ENCODE measurements at places on chromosomes 7 and 10.

GRCh38 chr7:36409180-36409579 lies 19.5 kb downstream of the ANLN start:
- no peak for DNase-seq

DNA sequence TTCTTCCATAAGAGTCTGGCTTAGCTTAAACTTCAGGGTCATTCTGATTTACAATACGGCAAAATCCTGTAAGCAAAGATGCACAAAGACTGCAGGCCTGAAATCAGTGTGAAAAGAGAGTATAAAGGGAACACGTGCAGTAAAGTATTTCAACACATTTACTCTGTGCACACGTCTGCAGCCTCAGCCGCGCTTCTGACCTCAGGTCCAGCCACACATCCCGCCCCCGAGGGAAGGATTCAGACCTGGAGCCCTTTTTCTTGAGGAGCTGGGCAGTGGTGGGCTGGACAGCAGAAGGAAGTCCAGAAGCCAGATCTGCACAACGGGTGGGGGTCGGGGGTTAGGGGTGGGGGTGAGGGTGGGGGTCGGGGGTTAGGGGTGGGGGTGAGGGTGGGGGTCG lies 58.9 kb upstream of the FAM20C start:
- DNase-seq: no peak

DNA sequence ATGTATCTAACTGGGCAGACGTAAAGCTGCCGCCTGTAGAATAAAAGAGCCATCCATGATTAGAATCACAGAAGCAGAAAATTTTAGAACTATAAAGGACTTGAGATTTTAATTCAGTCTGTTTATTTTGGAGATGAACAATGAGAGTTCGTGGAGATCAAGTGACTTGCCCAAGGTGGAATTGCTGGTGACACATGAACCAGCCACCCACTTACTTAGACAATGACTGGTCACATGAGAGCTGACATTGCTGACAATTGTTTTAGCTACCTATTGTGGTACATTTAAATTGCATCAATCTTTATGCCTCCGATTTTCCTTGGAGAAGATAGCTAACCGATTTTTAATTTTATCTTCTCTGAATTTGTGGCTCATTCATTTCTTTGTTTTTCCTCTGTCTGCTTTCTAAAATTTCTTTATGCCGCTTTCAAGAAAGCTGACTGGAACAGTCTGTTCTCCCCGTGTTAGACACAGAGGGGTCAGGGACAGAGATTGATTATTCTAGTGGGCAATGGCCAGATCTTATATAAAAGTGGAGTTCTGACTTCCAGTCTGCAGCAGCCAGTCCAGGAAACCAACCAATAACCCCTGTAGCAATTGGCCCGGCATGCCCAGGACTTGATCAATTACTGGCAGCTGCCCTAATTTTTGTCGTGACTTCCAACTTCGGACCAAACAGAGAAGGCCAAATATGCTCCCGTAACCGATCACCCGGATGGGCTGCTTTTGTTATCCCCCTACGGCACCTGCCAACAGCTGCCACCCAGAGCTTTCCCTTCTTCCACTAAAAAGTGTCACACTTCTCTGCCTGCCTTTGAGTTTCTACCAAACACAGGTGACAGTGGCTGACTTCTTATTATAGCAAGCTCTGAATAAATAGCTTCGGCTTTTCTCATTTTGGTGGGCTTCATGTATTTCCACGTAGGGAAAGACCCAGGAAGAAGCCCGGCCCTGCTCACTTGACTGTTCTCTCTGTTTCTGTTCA lies 241.6 kb downstream of the CAMK1D start:
- DNase-seq: no peak

GRCh38 chr7:19798986-19799385 lies 25.6 kb upstream of the TMEM196 start:
- DNase-seq: no peak

GRCh38 chr7:27994639-27995038 lies 186.0 kb downstream of the JAZF1 start:
- no peak for DNase-seq

DNA sequence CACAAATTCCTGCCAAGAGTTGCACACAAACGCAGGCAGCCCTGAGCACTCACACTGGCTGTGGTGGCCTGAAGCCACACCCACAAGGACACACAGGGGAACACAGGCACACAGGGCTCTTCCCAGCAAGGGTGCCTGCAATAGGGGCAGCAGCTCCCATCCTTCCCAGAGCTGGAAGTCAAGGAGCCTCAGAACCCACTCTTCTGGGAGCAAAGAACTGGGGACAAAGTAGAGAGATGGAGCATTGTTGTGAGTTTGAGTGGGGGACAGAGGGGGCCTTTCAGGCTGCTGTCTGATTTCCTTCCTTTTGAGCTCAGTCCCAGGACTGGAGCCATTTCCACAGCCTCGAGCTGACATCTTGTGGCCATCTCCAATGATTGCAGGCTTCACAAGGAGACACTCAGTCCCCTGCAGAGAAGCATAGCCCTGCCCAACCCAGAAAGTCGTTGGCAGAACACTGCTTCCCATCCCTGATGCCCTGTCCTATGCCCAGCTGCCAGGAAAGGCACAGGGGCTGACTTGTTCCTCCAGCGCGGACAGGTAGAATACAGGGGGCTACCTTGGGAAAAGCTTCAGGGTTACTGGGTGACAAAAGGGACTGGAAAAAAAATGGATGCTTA lies 34.4 kb upstream of the SLF2 start:
- DNase-seq: no peak

- no peak for DNase-seq
Observed at GRCh38 chr7:100969066-100969615, at the start of gene MUC12. TSS of gene MUC12 (plus strand) at chr7:100969565. CDS start at chr7:100969623, 58 bp downstream.

DNA sequence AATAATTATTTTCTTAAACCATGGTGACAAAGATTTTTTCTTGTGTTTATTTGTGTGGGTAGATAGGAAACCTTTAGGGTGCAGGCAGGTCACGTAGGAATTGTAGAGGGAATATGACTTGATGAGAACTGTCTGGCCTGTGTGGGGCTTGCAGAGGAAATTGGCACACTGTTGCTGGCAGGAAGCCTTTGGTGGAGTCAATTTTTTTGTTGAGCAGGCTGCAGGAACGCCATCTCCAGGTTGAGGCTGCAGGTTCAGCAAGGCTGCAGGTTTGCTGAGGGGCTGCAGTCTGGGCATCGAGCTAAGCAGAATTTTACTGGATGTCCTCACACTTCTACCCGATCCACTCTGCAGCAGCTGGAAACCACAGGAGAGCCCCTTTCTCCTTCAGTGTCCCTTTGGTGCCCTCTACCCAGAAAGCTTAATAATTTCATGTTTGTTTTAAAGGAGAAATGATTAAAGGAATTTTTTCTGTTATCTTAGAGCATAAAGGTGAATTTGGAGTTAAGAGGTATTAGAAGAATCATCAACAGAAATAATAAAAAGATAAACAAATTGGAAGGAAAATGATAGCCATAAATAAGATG lies 37.0 kb downstream of the TBC1D12 start:
- DNase-seq: no peak

DNA sequence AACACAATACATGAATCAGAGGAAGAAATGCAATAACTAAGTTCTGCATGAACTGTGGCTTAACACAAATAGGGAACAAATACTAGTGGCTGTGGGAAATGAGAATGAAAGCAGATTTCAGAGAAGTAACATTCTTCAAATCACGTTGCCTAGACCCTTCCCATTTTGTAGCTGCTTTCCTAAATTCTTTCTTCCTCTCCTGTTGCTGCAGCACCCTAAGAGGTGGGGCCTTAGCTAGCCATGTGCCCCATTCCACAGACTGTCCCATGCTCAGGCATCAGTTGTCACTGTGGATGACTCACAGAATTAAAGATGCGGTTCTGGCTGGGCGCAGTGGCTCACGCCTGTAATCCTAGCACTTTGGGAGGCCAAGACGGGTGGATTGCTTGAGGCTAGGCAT lies 704.7 kb upstream of the C7orf33 start:
- DNase-seq: no peak

DNA sequence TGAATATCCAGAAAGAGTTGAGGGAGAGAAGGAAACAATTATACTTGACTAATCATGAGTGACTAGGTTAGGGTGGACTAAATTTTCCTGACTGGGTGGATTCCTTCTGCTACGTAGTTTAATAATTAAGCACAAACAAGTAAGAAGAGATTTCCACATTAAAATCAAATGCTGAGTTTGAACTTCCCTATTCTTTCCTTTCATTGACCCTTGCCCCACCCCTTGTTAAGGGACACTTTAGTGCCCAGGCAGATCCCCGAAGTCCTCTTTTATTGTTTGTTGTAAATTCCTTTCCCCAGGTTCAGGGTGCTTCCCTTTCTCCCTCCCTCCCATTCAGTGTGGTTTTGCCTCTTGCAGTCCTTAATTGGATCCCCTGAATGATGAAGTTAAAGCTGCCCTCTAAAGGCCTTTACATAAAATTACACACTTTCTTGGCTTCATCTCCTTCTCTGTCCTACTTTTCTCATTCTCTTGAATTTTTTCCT lies 8.8 kb upstream of the SPAM1 start:
- no peak for DNase-seq

DNA sequence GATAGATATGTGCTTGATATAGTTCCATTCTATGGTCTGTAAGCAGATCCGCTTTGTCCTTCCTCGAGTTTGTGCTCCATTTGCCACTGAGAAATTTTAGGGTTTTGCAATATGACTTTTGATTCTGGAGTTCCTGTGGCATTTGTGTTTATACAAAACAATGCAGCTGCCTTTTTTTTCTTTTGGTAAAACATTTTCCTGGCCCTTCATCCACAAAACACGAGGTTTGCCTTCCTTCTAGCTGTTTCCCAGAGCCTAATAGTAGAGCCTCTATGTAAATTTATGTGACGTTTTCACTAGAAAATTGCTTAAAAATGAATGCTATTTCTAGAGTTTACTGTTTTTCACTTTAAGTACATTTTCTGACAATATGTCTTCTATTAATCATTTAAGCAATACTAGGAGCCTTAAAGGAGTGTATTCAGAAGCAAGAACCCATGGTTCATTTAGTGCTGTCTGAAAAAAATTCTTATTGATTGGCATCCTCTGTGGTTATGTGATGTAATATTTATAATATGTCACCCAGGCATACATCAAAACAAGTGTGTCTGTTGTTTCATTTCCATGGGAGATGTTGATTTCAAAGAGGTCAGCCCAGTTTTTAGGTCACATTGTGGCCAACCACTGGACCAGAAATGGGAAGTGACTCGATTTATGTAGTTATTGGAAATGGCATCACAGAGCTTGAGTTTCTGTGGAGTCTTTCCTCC lies 618.3 kb downstream of the LRMDA start:
- no peak for DNase-seq

GRCh38 chr7:47816647-47817046 lies 131.6 kb downstream of the PKD1L1 start:
- no peak for DNase-seq

- DNase-seq: no peak
Observed at GRCh38 chr7:75957021-75957736, 37.2 kb downstream of the TMEM120A start.

GRCh38 chr7:82017334-82017943 lies 247.6 kb upstream of the HGF start:
- no peak for DNase-seq

- DNase-seq: no peak
Observed at GRCh38 chr7:105794741-105795729, 81.4 kb downstream of the ATXN7L1 start.

- no peak for DNase-seq
Observed at GRCh38 chr7:109873296-109873695, 1217.6 kb upstream of the LRRN3 start.

- DNase-seq: no peak
Observed at GRCh38 chr10:97718178-97718577, 4.6 kb downstream of the MARVELD1 start.

- DNase-seq: no peak
Observed at GRCh38 chr7:11636274-11636673, 195.7 kb downstream of the THSD7A start.

- no peak for DNase-seq
Observed at GRCh38 chr7:22809902-22810642, 12.6 kb downstream of the TOMM7 start.

DNA sequence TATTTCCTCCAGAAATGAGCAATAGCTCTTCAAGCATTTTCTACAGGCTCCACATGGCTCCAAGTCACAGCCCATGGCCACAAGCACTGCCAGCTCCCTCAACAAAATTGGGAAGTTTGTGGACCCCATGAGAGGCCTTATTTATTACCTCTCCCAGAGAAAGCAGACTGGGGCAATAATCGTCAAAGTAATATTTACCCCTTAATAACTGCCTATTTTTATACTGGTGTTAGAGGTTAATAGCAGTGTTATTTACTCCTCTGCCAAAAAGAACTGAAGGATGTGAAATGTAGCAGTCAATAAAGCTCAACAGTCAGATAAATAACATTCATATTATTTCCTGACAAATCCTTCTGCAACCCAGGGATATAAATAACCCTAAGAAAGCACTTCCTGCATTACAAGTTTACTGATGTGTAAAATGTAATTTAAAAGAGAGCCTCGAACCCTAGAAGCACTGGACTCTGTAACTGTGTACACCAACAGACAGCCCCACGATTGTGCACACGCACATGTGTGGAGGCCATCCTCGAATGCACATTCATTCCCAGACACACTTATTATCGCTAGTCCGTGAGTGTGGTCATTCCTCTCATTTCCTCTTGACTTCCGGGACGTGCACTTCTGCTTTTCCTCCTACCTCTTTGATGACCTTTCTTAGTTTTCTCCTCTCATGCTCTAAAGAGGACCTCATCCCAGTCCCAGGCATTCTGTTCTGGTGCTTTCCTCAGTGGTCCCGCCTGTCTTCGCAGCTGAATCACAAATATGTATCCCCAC lies 157.4 kb downstream of the EVX1 start:
- no peak for DNase-seq

DNA sequence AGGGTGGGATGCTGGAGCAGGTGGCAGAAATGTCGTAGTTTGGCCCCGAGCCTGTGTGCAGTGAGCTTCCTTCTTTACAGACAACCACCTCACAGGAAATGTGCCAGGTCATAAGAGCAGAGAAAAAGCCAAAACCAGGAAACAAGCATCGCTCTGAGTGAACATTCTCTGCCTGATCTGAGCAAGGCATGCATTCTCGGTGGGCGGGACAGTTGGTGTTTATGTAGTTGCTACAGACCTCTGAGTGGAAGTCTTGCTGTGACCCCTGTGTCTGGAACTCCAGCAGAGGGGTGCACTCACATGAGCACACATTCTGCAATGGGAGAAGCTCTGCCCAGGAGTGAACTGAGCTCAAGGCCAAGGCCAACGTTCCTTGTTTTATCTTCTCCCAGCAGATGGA lies 230.1 kb downstream of the TCERG1L start:
- DNase-seq: no peak

GRCh38 chr10:44864051-44864450 lies 47.1 kb upstream of the TMEM72 start:
- no peak for DNase-seq

Measured in stimulated activated CD8-positive, alpha-beta memory T cell treated with anti-CD3 and anti-CD28 coated beads, Interleukin-7, amount 100 ng/mL, for 48 hours (primary cell).